Thoracic aorta (tissue), 2 donors: ENCODE measurements at places on chromosomes 3 and 15. TPM values are rescaled to one million over a fixed set of nuclear protein-coding genes. Genes with fewer than 3 reads are reported as not detected.

The SMC4 gene
- 70.2 TPM for total RNA-seq

- H3K4me3 ChIP-seq: no peak overlapping the region
- peaks cover 9% of the 10 kb centered on the region for H3K4me1 ChIP-seq
- H3K27me3 ChIP-seq: no peaks in the 10 kb centered on the region
- no peak overlapping the region for H3K27ac ChIP-seq
- no peak for DNase-seq
These were observed 61.4 kb downstream of the CD47 start for GRCh38 chr3:108029466-108029865.

DNA sequence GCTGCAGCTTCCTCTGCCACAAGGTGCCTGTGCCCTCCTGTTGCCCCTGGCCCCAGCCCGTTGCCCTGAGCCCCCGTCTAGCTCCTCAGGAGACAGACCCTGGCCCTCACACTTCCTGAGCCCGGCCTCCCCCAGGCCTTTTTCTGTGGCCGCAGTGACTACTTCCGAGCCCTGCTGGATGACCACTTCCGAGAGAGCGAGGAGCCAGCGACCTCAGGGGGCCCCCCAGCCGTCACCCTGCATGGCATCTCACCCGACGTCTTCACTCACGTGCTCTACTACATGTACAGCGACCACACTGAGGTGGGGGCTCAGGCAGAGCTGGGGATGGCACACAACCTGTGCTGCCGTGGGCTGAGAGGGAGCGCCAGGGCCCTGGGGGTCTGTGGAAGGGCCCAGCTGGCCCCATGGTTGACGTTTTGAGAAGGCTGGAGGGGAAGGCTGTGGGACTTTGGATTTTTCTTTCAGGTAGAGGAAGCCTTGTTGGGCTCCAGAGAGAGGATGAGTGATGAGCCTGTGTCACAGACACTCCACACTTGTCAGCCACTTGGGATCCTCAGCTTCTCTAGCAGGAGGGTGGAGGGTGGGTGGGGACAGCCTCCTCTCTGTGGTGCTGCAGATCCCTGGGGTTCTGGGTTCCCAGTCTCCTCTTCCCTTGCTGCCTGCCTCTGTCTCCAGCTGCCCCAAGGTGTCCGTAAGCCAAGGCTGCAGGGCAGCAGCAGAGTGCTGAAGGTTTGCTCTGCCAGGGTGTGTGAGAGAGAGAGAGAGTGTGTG lies 5.0 kb downstream of the ABTB1 start:
- peaks cover 10% of the 10 kb centered on the region for H3K4me1 ChIP-seq
- H3K27me3 ChIP-seq: no peaks in the 10 kb centered on the region
- no peak overlapping the region for H3K27ac ChIP-seq
- no peak for DNase-seq

DNA sequence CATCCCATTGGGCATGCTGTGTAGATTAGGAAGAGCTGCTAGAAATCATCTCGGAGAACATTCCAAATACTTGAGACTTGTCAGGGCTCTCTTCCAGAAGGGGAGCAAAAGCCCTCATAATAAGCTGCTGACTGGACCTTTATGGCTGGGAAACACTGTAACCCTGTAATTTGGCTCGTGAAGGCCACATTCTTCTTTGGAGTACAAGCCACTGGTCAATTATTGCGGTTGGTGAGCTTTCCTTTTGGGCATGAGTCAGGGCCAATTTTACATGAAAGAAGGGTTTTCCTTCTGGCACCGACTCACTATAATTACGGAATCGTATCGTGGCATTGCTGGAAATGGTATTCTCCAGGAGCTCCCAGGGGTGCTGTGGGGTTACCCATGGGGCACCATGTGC lies 434.5 kb upstream of the RGMA start:
- no peaks in the 10 kb centered on the region for H3K36me3 ChIP-seq
- no peak overlapping the region for H3K4me3 ChIP-seq
- H3K4me1 ChIP-seq: no peaks in the 10 kb centered on the region
- DNase-seq: no peak
- H3K27me3 ChIP-seq: no peaks in the 10 kb centered on the region

DNA sequence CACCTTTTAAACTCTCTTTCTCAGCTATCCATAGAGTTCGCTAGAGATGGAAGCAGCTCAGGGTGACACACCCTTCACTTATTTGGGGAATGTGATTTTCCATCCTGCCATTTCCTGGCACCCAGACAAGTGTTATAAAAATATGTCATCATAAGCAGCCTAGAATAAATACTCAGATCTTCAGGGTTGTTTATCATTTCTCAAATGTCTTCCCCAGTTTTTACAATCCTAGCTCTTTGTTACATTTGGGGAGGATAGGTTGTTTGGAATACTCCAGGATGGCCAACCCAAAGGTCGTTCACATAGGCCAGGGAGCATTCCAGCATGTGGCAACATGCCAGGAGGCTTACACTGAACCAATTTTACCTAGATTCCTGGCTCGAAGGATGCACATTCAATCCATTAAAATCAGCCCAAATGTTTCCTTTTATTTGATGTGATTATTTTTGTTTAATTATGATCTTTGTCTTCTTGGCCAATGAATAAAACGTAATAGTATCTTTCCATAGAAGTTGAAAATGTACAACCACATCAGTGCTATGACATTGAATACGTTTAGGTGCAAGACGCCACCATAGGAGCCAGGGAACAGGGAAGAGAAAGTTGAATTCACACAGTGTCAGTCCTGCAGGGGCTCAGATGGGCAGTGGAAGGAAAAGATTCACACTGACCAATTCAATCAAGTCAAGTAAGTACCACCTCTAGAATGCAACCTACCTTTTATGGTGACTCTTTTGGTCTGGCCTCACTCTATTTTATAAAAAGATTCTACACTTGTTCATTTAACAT lies 537.7 kb upstream of the MDFIC2 start:
- no peak overlapping the region for H3K4me3 ChIP-seq
- H3K36me3 ChIP-seq: no peaks in the 10 kb centered on the region

GRCh38 chr3:138629526-138629925 lies 21.0 kb downstream of the FAIM start:
- no peak overlapping the region for H3K4me3 ChIP-seq
- H3K27ac ChIP-seq: no peak overlapping the region
- no peaks in the 10 kb centered on the region for H3K4me1 ChIP-seq
- DNase-seq: no peak
- H3K27me3 ChIP-seq: no peaks in the 10 kb centered on the region

The GPR149 gene
- not detected for total RNA-seq

DNA sequence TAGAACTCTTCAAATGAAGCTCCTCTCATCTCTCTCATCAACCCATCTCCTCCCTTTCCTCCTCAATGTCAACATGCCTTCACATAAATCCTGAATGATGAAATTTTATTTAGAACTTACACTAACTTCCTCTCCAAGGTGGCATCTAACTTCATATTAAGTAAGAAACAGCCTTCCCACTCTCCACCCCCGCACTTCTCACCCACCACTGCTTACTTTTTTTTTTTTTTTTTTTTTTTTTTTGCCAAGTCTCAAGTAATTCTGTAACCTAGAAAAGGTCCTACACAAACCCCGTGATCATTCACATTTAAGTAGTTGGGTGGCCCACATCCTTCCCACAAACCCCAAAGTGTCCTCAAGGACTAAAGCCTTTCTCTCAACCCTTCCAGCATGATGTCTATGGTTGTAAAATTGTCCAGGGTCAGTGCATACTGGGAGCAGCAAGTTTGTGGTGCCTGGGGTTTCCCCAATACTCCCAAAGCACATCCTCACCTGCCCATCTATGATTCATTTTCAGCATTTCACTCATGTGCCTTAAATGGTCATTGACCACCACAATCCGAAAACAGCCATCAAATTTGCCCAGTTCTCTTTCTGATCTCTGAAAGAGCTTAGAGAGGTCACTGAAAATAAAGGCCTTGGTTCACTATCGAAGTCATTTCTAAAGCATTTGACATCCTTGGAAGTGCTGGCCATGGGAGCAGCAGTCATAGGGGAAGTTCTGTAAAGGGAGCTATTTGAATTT lies 47.2 kb downstream of the CD86 start:
- no peak overlapping the region for H3K27ac ChIP-seq
- DNase-seq: no peak
- H3K27me3 ChIP-seq: no peaks in the 10 kb centered on the region
- H3K36me3 ChIP-seq: no peaks in the 10 kb centered on the region
- H3K4me3 ChIP-seq: no peak overlapping the region
